GM23338 (cell line): ENCODE measurements at places on chromosomes 4 and X.

DNA sequence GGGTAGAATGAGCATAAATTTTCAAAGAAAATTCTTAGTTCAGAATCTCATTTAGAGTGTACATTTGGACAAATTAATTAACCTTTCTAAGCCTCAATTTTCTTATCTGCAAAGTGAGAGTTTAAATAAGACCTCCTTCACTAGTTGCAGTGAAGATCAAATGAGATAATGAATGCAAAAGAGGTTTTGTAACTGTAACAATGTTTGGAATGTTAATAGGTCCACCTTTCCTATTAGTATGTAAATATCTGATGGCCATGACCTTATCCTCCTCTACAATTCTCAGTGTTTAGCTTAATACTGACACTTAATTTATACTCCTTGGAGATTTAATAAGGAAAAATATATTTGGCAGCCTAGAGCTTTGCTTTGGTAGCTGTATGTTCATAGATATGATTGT, 138.8 kb downstream of the GABRG1 start:
- DNase-seq, result peak; percentile 78

GRCh38 chr4:125355791-125356190, 41.0 kb downstream of the FAT4 start:
- DNase-seq, result no peak

DNA sequence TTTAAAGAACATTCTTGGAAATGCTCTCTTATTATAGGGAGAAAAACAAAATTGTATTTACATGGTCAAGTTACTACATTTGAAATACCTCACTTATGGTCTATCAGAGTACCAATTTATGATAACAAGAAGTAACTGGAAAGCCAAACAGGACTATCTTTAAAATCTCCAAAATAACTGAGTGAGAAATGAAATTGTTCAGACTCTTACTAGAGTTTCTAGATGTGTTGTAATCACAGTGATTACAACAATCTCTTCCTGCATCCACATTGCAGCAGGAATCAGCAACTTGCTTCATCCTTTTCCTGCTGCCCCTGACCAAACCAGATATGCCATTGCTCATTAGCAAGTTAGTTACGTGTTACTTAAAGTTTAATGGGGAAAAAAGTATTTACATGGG, 245.2 kb upstream of the SMIM31 start:
- DNase-seq, result no peak

GRCh38 chr4:173264684-173265185, 69.4 kb downstream of the HMGB2 start:
- DNase-seq, result peak; percentile 31

DNA sequence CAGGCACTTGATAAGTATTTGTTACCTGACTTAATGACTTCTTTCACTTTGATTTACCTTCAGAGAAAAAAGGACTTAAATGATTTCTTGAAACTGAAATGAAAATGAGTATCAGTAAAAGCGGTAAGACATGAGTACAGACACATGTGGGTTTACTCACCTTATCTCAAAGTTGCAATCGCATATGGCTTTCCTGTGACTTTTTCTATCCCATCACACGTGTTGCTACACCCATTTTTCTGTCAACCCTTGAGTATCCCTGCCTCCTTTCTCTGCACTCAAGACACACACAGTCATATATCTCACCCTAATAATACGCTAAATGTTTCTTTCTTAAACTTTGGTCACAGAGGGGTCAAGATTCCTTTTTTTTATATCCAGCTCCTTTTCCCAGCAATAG, 11.0 kb upstream of the ARHGEF38 start:
- no peak for DNase-seq

- DNase-seq, result no peak
Observed at GRCh38 chr4:105306158-105306781, 159.6 kb downstream of the TET2 start.

- no peak for DNase-seq
Observed at GRCh38 chrX:75369721-75370120, 95.8 kb downstream of the UPRT start.

DNA sequence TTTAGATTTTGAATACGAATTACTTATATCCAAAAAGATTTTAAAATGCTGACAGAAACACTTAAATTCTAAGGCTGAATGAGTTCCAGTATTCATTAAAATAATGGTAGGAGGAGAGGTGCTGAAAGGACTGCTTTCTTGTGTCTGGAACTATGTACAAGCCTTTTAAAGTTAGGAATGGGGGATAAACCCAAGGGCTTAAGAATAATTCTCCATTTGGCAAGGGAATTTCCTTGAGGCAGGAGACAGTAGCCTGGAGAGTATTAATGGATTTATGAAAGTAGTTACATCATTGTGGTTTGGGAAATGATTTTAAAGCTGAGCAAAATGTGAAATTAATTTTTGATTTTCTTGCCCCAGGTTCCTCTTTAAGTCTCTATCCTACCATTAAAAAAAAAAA, 266.5 kb upstream of the KCNIP4 start:
- no peak for DNase-seq

DNA sequence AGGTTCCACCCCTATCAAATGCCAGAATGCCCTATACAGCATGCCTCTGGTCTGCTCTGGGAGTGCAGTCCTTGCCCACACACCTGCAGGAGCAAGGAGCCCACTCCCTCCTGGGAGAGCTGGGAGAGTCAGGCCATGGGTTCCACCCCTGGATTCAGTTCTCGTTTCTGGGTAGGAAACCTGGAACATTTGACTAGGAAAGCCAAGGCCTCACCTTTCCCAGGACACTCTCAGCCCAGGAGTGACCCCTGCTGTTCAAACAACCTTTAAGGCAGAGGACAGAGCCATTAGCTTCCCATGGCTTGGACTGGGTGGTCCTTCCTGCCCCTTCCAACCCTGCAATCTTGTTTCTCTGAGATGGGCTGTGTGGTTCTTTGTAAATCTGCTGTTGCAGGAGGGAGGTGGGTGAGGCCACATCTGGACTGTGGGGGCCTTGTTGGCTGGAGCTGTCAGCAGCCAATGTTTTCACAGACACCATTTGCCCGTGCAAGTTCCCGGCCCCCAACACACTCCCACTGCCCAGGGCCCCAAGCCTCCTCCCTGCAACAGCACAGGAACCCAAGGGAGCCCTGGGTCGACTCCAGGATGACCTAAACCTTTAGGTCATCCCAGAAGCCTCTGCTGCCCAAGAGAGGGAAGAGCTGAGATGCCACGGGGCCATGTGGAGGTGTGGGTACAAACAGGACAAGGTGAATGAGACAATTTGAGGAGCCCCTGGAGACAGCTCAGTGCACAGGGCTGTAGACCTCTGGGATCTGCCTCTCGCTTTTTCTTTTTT, 104.4 kb downstream of the PJA1 start:
- peak; percentile 48 for DNase-seq
